ENCODE measurements at places on chromosomes 3 and 15.

- no peak for DNase-seq
Observed at GRCh38 chr3:45724911-45725310, 35.7 kb downstream of the SACM1L start.

GRCh38 chr3:79314544-79314943 lies 453.3 kb downstream of the ROBO1 start:
- peak; percentile 22 for DNase-seq

GRCh38 chr3:71238355-71238757 lies 345.2 kb downstream of the FOXP1 start:
- DNase-seq: no peak

DNA sequence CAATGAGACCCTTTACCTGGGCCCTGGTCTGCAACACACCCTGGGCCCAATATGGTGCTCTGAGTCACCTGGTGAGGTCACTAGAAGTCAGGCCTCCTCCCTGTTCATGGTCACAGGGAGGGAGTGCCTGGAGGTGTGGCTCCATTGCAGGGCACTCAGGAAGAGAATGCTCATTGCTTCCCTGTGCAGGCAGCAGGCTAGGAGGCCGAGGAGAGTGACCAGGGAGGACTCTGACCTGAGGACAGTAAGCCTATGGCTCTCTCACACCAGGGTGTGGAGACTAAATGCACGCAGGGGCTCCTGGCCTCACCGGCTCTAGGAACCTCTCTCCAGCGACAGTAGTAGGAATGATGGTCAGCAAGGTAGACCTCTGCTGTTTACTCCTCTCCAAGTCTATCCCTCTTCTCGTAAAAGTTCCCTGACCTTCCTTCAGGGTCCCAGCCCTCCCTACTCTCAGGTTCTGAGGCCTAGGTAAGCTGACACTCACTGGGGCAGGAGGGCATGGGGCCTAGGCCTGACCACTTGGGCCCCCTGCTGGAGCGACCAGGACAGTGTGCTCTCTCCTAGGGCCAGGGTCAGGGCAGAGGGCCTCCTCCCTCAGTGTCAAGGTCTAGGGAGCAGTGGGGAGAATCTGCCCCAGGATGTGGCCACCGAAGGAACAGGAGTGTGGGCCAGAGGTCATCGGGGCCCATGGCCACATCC lies 9.6 kb upstream of the SLCO2A1 start:
- no peak for DNase-seq

GRCh38 chr15:88992216-88992615 lies 79.0 kb upstream of the MFGE8 start:
- DNase-seq: no peak

GRCh38 chr3:58996730-58997129 lies 53.1 kb downstream of the CFAP20DC start:
- no peak for DNase-seq

DNA sequence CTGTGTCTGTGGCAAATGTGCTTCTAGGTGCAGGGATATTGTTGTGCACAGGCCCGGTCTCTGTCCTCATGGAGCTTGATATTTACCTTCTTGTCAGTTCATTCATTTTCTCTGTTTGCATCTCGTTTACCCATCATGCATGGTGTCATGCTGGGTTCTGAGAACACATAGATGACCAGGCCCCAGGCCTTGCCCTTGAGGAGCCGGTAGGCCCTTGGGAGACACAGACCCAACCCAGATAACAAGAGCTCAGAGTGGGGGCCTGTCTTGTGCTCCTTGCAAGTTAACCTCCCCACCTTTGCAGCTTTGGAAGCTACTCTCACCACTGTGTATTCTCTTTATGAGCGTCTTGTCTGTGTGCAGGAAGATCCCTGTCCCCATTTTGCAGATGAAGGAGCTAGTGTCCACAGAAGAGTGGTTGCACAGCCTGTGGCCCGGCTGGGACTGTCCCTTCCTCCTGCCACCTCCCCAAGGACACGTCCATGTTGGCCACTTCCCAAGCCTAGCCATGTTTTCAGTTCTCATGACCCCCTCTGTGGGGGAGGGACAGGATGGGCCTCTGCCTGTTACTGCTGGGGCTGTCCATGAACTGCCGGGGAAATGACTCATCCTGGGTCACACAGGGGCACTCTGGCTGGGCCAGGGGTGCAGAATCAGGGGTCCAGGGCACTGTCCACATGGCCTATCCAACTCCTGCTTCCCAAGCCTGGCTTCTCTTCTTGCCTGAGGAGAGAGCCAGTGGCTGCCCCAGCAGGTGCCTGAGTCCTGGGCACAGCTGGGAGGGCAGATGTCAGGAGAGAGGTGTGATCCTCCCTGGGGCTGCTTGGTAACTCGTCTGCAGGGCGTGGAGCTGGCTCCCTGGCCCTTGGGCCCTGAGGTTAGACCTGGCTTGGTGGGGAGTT lies 3.4 kb downstream of the SNX33 start:
- no peak for DNase-seq

DNA sequence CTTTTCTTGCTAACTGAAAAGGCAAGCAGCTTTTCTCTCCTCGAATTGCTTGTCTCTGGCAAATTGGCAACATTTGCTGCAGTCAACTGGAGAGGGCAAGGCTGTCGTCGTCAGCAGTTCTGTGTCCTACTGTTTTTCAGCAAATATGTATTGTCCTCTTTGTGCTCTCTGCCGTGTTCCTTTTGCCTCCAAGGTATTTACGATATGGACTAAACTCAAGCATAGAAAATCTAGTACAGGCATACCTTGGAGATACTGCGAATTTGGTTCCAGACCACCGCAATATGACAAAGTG lies 558 bp upstream of the SLC30A4 start:
- no peak for DNase-seq

- DNase-seq: no peak
Observed at GRCh38 chr3:106070187-106070586, 201.4 kb upstream of the CBLB start.

GRCh38 chr3:72694398-72694797 lies 153.8 kb downstream of the SHQ1 start:
- DNase-seq: no peak

DNA sequence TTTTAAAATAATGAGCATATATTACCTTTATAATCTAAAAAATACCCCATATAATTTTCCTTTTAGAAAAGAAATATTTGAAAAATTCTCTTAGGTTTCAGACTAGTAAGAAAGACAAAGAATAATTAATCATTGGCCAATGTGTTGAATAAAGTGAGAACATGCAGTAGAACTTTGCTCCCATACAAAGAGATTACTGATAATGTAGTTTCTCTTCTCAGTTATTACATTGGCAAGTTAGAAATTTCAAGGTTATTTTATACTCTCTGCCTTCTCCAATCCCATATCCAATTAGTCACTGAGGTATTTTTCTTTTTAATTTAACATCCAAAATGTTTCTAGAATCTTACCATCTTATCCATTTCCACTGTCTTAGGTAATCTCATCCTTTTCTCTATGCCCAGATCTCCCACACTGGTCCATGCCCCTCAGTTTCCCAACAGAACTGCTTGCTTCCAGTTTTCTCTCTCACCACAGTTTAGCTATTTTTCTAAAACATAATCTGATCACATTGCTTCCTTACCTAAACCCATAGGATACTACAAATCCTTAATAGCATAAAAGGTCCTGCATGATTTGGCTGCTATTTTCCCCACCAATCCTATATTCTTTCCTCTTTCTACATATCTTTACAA lies 10.8 kb downstream of the XRN1 start:
- DNase-seq: no peak

DNA sequence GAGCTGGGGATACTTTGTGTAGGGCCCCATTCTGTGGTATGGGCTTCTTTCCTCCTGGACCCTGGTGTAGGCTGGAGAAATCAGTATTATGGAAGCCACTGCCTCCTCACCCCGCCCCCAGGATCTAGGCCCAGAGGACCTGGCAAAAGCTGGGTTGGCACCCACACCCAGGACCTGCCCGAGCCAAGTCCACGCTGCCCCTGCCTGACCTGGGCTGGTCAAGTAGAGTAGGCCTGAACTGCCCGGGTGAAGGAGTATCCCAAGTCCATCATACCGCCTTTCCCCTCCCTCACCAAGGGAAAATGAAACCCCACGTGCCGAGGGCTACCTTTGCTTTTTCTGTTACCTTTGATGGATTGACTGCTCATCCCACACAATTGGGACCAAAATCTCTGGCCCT lies 37.7 kb upstream of the TRAK1 start:
- DNase-seq: no peak

DNA sequence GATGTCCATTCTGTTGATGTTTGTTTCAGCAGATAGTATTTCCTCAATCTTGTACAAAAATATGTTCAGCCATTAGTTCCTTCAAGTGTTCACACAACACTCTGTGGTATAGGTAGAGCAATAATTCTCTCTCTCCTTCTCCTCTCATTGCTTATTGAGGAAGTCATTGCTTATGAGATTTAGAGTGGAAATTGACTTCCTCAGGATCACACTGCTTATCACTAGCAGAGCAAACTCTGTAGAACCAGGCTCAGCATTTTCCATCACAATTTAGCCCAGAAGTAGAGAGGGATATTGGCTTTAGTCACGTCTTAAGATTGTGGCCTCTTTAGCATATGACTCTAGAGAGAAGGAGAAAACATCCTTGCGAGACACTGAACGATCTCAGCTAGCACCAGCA lies 31.2 kb downstream of the RAB11A start:
- no peak for DNase-seq

DNA sequence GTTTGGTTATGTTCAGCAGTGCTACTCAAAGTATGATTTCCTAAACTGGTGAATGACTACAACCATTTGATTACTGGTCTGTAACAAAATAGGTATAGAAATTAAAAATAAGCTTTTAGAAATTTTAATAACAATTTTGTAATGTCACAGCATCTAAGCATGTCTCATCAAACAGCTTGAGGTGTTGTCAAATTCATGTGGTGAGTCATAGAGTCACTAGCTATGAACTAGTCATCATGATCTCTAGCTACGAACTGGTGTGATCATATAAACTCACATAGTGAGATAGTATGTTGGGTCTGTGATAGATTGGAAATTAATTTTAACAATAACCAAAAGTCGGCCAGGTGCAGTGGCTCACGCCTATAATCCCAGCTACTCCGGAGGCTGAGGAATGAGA lies 213.9 kb upstream of the RBMS3 start:
- peak; percentile 56 for DNase-seq

DNA sequence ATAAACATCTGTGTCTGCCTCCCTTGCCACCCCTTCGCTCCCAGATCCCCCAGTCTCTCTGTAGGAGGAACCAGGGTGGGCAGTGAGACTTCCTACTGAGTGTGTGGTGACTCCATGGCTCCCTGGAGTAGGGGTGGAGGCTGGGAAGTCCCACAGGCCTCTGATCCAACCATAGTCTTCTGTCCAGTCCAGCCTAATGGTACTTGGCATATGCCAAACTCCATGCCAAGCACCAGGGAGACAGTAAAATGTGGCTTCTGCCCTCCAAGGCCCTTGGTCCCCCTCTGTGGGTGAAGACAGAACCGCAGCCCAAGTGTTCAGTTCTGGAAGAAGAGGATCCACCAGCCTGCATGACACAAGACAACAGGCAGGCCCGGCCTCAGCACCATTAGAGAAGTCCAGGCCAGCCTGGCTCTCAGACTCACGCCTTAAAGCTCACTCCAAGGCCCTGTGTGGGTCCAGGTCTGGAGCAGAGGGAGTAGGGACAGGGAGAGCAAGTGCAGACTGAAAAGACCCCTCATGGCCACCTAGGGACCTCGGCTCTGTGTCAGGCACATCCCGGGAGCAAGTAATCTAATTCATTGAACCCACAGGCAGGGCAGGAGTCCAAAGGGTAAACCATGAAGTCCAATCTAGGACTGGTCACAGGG lies 112.7 kb downstream of the ETFA start:
- no peak for DNase-seq

DNA sequence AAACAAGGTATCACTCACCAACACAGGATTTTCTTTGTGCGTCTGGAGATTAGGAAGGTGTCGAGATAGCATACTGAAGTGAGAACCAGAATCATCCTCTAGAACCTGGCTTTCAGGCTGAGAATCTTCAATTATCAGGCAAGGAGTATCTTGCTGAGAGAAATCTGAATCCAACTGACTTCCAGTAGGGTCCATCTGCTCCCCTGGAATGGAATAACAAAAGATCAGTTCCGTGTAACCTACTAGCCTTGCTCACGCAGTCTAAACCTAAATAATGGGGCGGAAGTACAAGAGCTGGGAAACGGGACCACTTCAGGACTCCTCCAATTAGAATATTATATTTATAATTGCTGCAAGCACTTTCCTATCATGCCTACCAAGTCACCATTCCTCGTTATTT lies 690 bp downstream of the TP53BP1 start:
- DNase-seq: no peak

- peak; percentile 92 for DNase-seq
Observed at GRCh38 chr3:8443829-8444791, 57.5 kb upstream of the LMCD1 start.

DNA sequence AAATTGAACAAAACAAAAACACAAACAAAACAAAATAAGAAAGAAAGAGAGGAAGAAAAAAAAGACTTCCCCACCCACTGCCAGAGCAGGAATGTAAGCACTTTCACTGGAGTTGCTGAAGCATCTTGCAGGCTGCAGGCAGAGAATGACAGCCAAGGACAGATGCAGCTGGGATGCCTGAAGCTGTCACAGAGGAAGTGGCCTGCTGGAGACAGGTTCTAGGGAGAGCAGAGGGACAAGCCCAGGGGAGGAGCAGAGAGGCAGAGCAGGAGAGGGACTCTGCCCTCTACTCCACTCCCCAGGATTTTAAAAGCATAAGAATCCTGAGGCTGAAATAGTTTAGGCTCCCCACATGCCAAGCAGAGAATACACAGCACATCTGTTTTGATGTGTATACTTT lies 326.2 kb downstream of the TUSC7 start:
- DNase-seq: no peak

- DNase-seq: no peak
Observed at GRCh38 chr3:50412231-50412754, 53.0 kb upstream of the TMEM115 start.

- no peak for DNase-seq
Observed at GRCh38 chr3:194114123-194114522, 21.8 kb upstream of the HES1 start.

GRCh38 chr3:5754602-5755001 lies 567.1 kb downstream of the EDEM1 start:
- no peak for DNase-seq

- no peak for DNase-seq
Observed at GRCh38 chr15:73380661-73381060, 11.9 kb upstream of the HCN4 start.

GRCh38 chr3:58526515-58526957 lies 10.5 kb downstream of the ACOX2 start:
- DNase-seq: peak; percentile 77

DNA sequence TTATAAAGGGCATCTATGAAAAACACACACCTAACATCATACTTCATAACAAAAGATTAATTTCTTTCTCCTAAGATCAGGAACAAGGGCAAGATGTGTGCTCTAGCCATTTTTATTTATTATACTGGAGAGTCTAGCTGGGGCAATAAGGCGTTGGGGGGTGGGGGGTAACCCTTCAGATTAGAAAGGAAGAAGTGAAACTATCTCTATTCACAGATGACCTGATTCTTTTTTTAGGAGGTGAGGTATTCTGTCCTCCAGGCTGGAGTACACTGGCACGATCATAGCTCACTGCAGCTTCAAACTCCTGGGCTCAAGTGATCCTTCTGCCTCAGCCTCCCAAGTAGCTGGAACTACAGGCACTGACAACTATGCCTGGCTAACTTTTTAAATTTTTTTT lies 89.5 kb upstream of the MANF start:
- no peak for DNase-seq

- DNase-seq: no peak
Observed at GRCh38 chr15:72836676-72837330, 53.2 kb upstream of the ADPGK start.

Data from epithelial cell of prostate (primary cell).